NCI-H2081 (cell line): ENCODE measurements at places on chromosomes 1 and 21.

GRCh38 chr1:243288062-243288461 lies 32.2 kb downstream of the SDCCAG8 start:
- DNase-seq, result no peak

GRCh38 chr1:238104752-238105151 lies 214.0 kb upstream of the ZP4 start:
- DNase-seq, result no peak

GRCh38 chr1:201348211-201348566 lies 29.3 kb downstream of the TNNT2 start:
- peak; percentile 46 for DNase-seq

DNA sequence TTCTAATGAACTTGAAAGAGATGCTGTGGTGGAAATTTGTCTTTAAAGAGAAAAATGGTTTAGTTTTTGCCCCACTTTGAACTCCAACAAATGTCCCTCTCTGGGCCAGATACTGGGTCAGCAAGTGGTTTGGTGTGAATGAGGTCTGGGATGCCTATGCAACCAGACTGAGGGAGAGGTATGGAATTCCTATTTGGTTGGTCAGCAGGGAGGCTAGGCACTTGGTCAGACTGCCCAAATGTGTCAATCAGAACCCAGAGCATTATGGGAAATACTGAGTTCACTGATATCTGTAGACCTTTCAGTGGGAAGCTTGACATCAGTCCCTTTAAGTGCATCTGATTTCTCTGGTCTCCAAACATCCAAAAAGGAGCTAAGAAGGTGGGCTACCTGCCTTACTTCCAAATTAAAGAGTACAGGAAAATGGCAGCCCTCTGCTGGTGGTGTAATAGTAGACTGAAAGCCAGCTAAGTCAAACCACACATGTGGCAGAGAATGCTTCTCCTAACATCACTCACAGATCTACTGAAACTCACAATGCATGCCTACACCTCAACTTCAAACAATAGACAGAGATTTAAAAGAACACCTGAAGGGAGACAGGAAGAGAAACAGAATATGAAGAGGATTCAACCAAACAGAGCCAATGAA lies 510.1 kb downstream of the PLA2G4A start:
- no peak for DNase-seq

DNA sequence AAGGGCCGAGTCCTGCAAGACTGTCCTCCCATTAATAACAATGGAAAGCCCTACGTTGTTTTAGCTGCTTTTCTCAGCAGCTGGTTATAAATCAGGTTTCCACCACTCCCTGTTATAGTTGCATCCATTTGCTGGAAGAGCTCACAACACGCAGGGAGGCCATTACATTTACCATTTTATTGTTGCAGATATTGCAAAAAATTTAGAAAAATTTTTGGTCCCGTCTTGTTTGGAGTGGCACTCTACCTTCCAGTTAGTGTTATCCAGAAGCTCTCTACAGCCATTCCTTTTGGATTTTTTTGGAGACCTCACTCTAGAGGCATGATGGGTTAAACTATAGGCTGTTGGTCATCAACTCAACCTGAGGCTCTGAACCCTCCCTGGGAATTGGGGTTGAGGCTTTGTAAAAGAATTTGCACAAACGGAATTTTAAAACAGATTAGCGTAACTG lies 1532.1 kb upstream of the TPTE start:
- DNase-seq, result no peak

GRCh38 chr1:210246447-210246846 lies 13.9 kb downstream of the SERTAD4 start:
- DNase-seq, result no peak

GRCh38 chr21:44089001-44089911 lies 17.9 kb upstream of the PWP2 start:
- no peak for DNase-seq

DNA sequence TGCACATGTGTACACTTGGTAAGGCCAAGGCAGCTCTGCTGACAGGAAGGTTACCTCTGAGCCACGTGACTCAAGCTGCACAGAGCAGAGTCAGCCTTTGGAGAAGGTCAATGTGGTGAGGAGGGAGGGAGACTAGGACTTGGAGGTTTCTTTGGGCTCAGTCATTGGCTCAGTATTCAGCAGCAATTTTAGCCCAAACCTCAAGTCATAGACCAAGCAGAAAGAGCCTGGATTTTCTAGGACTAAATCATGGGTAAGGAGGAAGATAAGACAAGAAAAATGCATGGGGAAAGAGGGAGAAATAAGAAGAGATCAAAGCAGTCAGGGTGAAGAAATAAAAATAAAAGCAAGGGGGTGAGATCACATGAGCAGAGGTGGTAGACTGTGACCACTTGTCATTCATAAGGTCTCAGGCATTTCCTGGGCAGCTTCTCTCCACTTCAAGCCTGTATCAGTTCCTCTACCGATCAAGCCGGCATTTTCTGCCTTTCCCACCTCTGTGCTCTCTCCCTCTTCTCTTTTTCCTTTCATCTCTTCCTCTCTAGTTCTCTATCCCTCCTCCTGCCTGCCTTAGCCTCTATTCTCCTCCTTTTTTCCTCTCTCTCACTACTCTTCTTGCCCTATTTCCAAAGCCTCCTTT lies 51.7 kb upstream of the DUSP10 start:
- no peak for DNase-seq
